Type B pancreatic cell (in vitro differentiated cells): ENCODE measurements at places on chromosomes 1 and 21.
A peak's percentile ranks its signal among the peaks of the same experiment; 100 is the strongest.

GRCh38 chr1:55140546-55140983 lies 74.6 kb downstream of the USP24 start:
- DNase-seq = no peak
- no peak overlapping the region for H3K4me3 ChIP-seq
- no peaks in the 10 kb centered on the region for H3K27me3 ChIP-seq
- peaks cover 18% of the 10 kb centered on the region for H3K36me3 ChIP-seq
- H3K4me1 ChIP-seq = no peaks in the 10 kb centered on the region

DNA sequence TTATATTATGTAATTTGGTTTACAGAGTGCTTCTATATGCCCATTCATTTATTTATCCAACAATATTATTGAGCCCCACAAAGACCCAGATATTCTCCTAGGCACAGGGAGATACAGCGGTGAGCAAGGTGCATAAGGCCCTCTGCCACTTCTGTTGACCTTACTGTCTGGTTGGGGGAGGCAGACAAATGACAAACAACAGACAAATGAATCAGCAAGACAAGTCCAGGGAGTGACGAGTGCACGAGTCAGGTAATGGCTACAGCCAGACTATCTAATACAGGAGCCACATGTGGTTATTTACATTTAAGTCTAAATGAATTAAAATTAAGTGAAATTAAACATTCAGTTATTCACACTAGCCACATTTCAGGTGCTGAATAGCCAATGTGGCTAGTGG lies 22.0 kb upstream of the BCAR3 start:
- H3K27me3 ChIP-seq = peaks cover 2% of the 10 kb centered on the region
- H3K4me1 ChIP-seq = peaks cover 17% of the 10 kb centered on the region
- no peaks in the 10 kb centered on the region for H3K36me3 ChIP-seq
- DNase-seq = no peak

GRCh38 chr1:9892563-9893528 lies 17.2 kb downstream of the CTNNBIP1 start:
- no peaks in the 10 kb centered on the region for H3K27me3 ChIP-seq
- peak overlapping the region; percentile 66 for H3K27ac ChIP-seq
- DNase-seq = no peak
- H3K36me3 ChIP-seq = peaks cover 3% of the 10 kb centered on the region
- peak overlapping the region; percentile 19 for H3K4me3 ChIP-seq
- H3K4me1 ChIP-seq = peaks cover 40% of the 10 kb centered on the region

- DNase-seq = no peak
- H3K27ac ChIP-seq = no peak overlapping the region
- H3K4me3 ChIP-seq = no peak overlapping the region
- H3K27me3 ChIP-seq = no peaks in the 10 kb centered on the region
These were observed 32.2 kb downstream of the SIPA1L2 start for GRCh38 chr1:232597721-232598120.

DNA sequence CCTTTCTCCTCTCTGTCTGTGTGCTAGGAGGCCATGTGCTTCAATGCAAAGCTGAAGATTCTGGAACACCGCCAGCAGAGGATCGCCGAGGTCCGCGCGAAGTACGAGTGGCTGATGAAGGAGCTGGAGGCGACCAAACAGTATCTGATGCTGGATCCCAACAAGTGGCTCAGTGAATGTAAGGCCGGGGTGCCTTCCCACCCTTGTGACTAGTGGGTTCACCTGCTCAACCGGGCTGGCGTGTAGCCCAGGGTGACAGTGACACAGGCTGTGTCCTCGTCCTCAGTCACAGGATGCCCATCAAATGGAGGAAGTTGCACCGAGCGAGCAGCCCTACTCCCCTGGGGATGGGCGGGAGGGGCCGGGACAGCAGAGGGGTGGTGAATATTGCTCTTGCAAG lies 544.1 kb downstream of the KIF26B start:
- no peaks in the 10 kb centered on the region for H3K4me1 ChIP-seq
- H3K27me3 ChIP-seq = no peaks in the 10 kb centered on the region
- no peak overlapping the region for H3K27ac ChIP-seq
- no peak overlapping the region for H3K4me3 ChIP-seq
- no peak for DNase-seq

DNA sequence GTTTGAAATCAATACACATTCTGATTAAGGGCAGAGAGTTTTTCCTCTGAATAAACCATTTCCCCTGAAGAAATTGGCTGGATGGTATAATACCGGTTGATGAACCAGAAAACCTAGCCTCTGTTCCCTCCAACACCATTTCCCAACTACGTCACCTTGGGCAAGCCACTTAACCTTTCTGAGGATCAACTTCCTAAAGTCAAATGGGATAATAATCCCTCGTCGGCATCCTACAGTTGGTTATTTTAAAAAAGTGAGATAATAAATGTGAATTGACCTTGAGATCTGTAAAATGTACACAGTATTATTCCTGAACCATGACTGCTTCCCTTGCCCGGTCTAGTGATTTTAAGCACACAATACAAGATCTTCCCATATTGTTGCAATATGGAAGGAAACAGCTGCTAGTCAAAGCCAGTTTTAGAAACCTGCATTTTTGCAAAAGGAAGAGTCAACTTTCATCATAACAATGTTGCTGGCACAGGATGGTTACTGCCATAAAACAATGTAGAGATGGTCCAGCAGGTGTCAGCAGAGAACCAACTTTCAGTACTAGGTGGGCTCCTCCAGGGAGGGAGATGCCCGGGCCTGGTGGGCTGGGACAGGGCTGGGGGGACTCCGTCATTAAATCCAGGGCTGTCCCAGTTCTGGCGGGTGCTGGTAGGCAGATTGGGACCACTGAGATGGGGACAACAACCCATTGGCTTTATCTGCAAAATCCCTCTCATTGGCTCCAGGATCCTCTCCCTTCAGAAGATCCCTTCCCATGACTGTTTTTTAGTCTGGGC lies 5.2 kb upstream of the HLX start:
- no peaks in the 10 kb centered on the region for H3K36me3 ChIP-seq
- no peak overlapping the region for H3K27ac ChIP-seq
- no peak overlapping the region for H3K4me3 ChIP-seq
- no peak for DNase-seq
- H3K4me1 ChIP-seq = peaks cover 18% of the 10 kb centered on the region

DNA sequence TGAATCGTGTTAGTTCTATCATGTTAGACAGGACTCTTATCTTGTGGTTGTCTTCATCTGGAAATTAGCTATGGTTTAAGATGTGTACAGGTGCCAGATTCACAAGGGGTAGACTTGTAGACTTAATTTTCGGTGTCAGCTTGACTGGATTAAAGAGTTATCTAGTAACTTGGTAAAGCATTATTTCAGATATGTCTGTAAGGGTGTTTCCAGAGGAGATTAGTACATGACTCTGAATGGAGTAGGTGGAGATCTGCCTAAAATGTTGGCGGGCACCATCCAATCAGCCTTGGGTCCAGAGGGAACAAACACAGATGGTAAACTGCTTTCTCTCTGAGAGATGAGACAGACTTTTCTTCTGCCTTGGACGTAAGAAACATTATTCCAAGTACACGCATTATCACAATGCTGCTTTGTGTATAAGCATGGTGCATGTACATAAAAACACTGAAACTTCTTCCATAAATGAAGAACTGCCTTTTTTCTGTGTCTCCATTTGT lies 434.6 kb downstream of the SMYD3 start:
- no peaks in the 10 kb centered on the region for H3K36me3 ChIP-seq
- no peak for DNase-seq
- peaks cover 14% of the 10 kb centered on the region for H3K4me1 ChIP-seq
- no peaks in the 10 kb centered on the region for H3K27me3 ChIP-seq
- H3K27ac ChIP-seq = no peak overlapping the region

DNA sequence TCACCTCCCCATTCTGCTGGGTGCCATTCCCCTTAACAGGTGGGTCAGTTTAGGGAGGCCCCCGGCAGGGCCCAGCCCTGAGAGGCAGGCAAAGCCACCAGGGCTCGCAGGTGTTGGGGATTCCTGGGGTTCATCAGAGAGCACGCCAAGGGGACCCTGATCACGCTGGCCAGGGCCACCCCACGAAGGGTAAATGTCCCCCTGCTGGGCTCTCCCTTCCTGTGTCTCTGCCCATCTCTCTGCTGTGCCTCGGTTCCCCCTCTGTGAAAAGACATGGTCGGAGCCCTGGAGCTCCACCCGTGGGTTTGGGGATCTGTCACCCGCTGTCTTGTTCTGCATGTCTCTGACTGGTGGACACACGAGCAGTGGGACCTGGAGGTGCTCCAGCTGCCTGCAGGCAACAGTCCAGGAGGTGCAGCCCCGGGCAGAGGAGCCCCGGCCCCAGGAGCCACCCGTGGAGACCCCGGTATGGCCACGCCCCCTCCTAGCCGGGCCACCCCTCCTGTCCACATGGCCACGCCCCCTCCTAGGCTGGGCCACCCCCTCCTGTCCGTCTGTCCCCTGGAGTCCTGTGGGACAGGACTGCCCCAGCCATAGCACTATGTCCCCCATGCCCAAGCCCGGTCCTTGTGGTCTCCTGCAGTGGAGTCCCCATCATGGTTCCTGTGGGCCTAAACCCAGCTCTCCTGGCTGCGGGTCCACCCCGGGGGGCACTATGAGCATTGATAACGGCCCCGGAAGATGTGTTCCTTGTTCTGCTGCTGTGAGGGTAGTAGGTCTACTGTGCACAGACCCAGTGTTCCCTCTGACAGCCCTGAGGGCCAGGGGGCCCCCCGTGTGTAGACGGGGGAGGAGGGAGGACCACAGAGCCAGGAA lies 6.5 kb downstream of the AIRE start:
- H3K27ac ChIP-seq = no peak overlapping the region
- no peak for DNase-seq
- no peaks in the 10 kb centered on the region for H3K36me3 ChIP-seq
- H3K4me3 ChIP-seq = no peak overlapping the region

- H3K4me3 ChIP-seq = peak overlapping the region; percentile 97
- H3K36me3 ChIP-seq = no peaks in the 10 kb centered on the region
- H3K27ac ChIP-seq = peak overlapping the region; percentile 99
- no peaks in the 10 kb centered on the region for H3K4me1 ChIP-seq
These were observed 111.8 kb upstream of the NBPF11 start for GRCh38 chr1:148263906-148264255.

DNA sequence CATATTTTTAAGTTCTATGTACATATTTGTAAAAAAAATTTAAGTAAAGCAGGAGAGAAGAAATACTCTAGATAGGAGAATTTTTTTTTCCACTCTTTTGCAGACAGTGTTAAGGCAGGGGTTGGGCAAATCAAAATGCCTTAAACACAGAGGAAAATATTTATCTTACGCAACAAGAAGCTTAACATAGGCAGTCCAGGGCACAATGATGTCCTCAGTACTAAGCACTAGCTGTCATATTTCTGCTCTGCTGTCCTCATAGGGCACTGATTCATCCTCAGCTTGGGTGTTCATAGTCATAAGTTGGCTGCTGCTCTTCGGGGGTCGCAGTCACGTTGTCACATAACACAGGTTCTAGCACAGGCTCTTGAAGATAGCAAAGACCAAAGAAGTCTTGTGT lies 247.4 kb downstream of the PTBP2 start:
- H3K27me3 ChIP-seq = peaks cover 3% of the 10 kb centered on the region
- H3K4me3 ChIP-seq = no peak overlapping the region
- H3K27ac ChIP-seq = no peak overlapping the region

GRCh38 chr1:239914751-239915231 lies 176.9 kb upstream of the FMN2 start:
- H3K36me3 ChIP-seq = no peaks in the 10 kb centered on the region
- no peaks in the 10 kb centered on the region for H3K4me1 ChIP-seq
- H3K27me3 ChIP-seq = peaks cover 13% of the 10 kb centered on the region
- H3K27ac ChIP-seq = no peak overlapping the region

DNA sequence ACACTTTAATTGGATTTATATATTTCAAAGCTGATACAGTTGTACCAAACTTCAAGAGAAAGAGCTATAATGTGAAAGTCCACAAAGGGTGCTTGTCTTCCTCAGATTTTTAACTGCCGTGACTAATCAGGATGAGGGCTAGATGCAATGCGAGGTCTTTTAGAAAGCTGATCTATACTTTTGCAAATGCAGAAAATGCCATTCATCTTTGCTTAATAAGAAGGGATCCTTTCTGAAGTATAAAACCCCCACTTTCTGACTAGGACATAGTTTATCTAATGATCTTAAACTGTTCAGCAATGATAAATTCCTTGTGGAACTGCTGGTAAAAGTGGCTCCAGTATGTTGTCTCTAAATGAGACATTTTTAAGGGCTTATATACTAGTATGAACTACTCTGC lies 102.7 kb upstream of the NGF start:
- DNase-seq = no peak
- no peak overlapping the region for H3K27ac ChIP-seq

GRCh38 chr1:228149406-228150119 lies at the start of gene GJC2:
Gene GJC2, plus strand, starts transcription at chr1:228149930. Its CDS starts 7,829 bp downstream, at chr1:228157759.
- H3K36me3 ChIP-seq = no peaks in the 10 kb centered on the region
- no peak for DNase-seq
- no peaks in the 10 kb centered on the region for H3K4me1 ChIP-seq
- H3K27ac ChIP-seq = no peak within 1 kb of the TSS

GRCh38 chr1:57102561-57103326 lies 136.9 kb upstream of the C8B start:
- peaks cover 3% of the 10 kb centered on the region for H3K27me3 ChIP-seq
- peaks cover 5% of the 10 kb centered on the region for H3K4me1 ChIP-seq
- H3K4me3 ChIP-seq = no peak overlapping the region
- no peak overlapping the region for H3K27ac ChIP-seq
- H3K36me3 ChIP-seq = no peaks in the 10 kb centered on the region

DNA sequence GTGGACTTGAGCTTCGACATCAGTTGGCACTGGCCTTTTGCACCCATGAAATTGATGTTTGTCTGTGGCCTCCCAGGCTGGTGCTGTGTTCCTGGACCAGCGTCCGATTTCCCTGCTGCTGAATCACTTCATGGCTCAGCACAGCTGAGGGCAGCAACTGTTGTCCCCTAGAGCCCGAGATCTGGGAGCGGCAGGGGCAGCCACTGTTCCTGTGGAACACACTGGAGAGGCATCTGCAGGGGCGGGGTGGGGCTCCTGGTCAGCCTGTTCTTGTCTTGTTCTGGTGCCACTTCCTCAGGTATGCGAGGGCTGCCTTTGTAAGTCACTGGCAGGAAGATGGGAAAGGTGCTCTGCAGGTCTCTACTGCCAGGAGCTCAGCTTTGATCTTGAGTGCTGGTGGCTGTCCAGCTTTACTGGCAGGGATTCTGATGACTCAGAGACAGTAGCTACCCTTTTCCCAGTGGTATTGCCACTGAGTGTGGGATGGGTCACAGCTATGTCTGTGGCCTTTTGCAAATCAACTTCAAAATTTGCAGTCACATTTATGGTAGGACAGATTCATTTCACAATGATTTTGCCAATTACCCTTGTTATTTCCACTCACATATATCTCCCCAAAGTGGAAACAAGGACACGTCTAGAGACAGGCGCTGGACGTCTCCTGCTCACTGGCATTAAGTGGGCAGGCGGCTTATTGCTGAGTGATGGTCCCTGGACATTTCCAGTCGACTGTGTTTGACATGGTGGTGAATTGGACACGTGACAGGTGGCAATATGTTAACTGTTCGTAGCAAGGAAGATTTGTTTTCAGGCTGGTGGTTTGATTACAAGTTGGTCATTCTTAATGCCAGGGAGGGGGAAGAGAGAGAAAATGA lies 15.3 kb downstream of the AGPAT3 start:
- peaks cover 12% of the 10 kb centered on the region for H3K36me3 ChIP-seq
- no peak for DNase-seq
- H3K4me1 ChIP-seq = peaks cover 23% of the 10 kb centered on the region
- no peaks in the 10 kb centered on the region for H3K27me3 ChIP-seq
- no peak overlapping the region for H3K4me3 ChIP-seq

GRCh38 chr1:93593854-93594602 lies 87.6 kb downstream of the BCAR3 start:
- peaks cover 71% of the 10 kb centered on the region for H3K4me1 ChIP-seq
- no peaks in the 10 kb centered on the region for H3K27me3 ChIP-seq
- DNase-seq = no peak
- peak overlapping the region; percentile 94 for H3K27ac ChIP-seq
- H3K4me3 ChIP-seq = peak overlapping the region; percentile 80
